NCI-H1092 (cell line): ENCODE measurements at places on chromosomes 12 and 14.

- no peak for DNase-seq
Observed at GRCh38 chr12:25194214-25194613, 746 bp downstream of the DNAI7 start.

- no peak for DNase-seq
Observed at GRCh38 chr14:94079891-94080620, 946 bp downstream of the DDX24 start.

GRCh38 chr12:132444957-132445883, 44.7 kb upstream of the FBRSL1 start:
- no peak for DNase-seq

GRCh38 chr12:83335748-83336147, 649.0 kb downstream of the TMTC2 start:
- no peak for DNase-seq

DNA sequence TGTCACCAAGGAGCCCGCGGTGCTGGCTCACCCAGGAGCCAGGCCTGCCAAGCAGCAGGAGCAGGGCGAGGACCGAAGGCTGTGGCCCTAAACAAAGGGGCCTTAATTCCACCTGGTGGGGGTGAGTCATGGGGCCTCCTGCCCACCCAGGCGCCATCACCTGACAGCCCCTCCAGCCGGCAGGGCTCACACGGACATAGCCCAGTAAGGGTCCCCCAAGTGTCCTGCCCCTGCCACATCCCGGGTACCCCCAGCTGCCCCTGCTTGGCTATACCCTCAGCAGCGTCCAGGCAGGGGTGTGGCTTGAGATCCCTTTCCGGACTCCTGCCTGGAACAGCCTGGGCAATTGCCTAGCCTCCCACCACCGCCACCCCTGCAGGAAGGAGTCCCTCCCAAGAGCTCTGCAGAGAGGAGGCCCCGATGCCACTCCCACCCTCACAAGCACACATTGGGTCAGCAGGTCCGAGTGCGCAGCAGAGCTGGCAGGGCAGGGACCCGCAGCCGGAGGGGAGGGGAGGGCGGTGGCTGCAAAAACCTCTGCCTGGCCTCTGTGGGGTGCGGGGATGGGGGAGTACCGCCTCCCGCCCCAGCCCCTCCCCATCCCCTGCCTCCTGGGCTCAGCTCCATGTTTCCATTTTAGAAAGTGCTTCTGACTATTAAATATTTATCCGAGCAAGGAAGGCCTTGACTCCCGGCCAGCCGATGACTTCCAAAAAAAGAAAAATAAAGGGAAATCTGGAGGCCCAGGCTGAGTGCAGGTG, 4.6 kb downstream of the AHNAK2 start:
- no peak for DNase-seq

GRCh38 chr14:74064883-74065282, 19.4 kb downstream of the ALDH6A1 start:
- DNase-seq: no peak
